SIG-M5 (cell line): ENCODE measurements at places on chromosomes 5 and 9.

DNA sequence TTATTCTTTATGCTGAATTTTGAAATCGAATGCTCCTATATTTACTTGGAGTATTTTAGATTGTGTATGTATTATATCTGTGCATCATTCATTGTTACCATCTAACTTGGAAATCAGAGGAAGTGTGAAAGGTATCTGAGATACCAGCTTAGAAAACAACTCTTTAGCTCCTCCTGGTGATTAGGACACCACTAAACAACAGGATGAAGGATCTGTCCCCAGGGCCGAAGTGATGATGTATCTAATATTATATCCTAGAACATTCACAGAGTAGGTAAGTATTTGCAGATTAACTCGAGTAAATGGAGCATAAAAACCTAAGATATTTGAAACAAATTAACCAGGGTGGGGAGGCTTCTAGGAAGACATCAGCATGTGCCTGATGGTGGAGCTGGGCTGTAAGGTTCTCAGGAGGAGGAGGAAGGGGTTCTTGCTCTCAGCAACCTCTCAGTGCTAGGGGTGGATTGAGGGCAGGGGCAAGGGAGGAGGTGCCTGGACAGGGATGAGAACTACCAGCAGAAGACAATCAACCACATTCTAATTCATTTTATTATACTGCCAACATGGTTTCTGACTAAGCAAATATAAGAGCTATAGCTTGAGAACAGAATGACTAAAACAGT, 2.6 kb upstream of the NFIL3 start:
- no peak for DNase-seq

DNA sequence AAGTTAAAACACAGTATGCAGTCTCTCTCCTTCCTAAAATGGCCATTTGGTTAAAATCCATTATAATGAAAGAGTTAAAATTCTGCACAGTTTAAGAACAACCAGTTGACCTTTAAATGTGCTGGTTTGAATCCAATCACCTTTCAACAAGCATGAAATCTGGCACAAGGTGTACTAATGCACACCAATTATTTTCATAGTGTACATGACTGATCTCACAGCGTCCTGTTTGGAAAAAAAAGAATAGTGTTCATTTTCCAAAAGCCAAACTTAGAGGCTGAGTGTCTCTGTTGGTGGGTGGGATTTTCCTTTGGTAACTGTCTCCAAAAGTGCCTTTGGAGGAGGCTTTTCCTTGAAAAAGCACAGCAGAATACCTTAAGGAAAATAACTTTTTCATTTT, 180.6 kb downstream of the DEPDC1B start:
- no peak for DNase-seq

- DNase-seq, result no peak
Observed at GRCh38 chr9:73206851-73207250, 55.2 kb downstream of the ANXA1 start.

GRCh38 chr9:70362952-70363351, 51.5 kb downstream of the KLF9 start:
- DNase-seq, result no peak

DNA sequence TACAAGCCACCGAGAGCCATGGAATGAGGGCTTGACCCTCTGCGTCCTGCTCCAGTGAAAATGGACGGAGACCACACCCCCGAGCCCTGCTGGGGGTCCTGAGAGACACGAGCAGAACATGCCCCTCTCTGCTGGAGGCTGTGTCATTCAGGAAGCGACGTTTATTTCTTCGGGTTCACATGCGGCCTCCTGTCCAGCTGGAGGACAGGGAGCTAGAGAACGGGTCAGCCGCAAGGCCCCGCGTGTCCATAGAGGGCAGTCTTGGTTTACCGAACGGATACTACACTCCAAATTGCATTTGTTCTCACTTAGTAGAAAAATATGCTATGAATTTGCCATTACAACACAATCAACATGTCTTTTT, 36.1 kb downstream of the MRPL36 start:
- no peak for DNase-seq

DNA sequence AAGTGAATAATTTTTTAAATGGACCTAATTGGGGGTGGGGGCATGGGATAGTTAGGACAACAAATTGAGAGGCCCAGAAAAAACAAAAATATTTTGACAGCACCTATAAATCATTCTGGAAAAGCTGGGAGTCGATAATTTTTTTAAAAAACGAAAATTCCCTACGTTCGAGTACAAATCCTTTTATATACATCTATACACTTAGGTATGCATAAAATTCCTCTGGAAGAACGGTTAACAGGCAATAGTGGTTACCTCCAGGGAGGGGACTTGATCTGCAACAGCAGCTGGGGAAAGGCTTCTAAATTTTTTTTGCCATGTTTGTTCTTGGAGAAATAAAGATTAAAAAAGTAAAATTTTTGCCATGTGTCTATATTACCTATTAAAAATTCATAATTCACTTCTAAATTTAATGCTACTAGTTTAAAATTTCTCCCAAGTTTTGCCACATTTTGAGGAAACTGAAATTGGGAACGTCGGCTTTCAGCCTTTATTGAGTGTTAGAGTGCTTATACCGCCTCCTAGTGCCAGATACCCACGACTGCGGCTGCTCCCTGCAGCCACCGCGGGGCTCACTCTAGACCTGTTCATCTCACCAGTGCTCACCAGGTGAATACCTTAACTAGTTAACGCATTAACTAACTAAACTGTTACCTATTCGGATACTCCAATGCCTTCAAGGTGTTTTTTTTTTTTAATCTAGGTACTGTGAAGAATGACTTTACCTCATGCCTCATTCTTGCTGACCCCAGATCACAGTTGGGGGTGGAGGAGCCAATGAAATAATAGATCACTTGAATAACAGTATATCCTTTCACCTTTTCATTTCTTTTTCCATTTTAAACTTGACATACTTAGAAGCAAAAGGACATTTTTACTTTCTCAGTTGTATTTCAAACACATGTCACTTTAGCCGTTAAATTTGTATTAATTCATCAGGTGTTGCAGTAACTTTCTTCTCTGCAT, 1.8 kb upstream of the BHMT start:
- DNase-seq, result no peak

- no peak for DNase-seq
Observed at GRCh38 chr5:14208071-14209021, 65.2 kb downstream of the TRIO start.

- peak; percentile 54 for DNase-seq
Observed at GRCh38 chr9:112858625-112859147, 32.0 kb downstream of the SLC46A2 start.

- peak; percentile 47 for DNase-seq
Observed at GRCh38 chr5:170307575-170308465, 10.2 kb upstream of the LCP2 start.

- DNase-seq, result no peak
Observed at GRCh38 chr5:79069488-79070349, at the start of the genes BHMT2 and DMGDH. Gene BHMT2, plus strand, starts transcription at chr5:79069767. Its CDS starts 16 bp downstream, at chr5:79069783. Gene DMGDH, minus strand, starts transcription at chr5:79069674. Its CDS starts 54 bp downstream, at chr5:79069620.

DNA sequence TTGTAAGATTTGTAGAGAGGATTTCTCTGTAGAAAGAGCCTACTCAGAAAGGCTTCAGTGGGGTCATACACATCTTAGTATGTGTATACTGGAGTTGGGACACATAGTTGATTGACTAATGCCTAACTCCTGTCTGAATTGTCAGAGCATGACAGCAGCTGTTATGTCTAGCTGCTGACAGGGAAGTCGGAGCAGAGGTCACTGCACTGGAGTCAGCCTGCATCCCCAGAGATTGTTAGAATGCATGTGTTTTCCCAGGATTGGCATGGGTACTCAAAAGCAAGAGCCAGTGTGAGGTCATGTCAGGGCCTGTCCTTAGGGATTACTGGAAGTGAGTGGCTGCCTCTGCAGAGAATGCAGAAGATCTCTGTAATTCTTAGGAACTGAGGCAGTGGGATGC, 82.7 kb downstream of the ITGA1 start:
- no peak for DNase-seq

- no peak for DNase-seq
Observed at GRCh38 chr5:1732238-1732941, 67.2 kb downstream of the MRPL36 start.

DNA sequence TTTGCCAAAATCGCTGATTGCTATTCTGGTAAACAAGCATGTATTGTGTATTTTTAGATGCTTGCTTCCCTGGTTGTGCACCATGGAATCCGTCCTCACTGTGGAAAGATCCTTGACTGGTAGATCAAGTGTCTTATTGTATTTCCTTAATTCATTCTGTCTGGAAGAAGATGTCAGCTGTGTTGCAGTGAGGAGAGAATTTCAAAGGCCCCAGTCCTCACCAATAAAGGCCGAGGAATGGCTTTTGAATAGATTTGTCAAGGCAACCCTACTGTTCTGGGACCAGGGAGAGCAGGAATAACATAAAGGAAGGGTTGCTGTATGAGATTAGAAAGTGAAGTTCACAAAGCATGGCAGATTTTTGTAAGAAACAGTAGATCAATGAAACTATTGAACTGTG, 36.2 kb upstream of the POU5F2 start:
- DNase-seq, result no peak

GRCh38 chr9:33165263-33166151, 1.6 kb downstream of the B4GALT1 start:
- no peak for DNase-seq

DNA sequence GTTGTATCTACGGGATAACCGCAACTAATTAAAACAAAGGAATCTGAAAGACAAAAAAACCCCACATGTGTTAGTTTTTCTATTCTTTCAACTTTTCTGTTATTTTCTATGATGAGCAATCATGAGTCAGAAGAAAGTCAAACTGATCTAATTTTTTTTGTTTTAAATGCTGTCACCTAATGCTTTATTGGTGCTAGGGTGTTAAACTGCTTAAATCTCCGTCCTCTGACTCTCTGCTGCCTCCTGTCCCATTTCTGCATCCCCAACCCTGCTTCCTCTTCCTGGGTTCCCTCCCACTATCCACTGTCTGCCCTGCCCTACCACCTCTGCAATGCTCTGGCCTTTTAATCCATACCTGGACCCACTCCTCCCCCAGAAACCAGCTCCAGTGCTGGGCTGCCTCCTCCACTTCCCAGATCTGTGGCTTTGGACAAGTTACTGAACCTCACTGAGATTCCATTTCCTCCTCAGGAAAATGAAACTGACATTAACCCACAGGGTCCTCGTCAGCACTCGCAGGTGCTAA, 15.7 kb downstream of the PTPN3 start:
- no peak for DNase-seq

DNA sequence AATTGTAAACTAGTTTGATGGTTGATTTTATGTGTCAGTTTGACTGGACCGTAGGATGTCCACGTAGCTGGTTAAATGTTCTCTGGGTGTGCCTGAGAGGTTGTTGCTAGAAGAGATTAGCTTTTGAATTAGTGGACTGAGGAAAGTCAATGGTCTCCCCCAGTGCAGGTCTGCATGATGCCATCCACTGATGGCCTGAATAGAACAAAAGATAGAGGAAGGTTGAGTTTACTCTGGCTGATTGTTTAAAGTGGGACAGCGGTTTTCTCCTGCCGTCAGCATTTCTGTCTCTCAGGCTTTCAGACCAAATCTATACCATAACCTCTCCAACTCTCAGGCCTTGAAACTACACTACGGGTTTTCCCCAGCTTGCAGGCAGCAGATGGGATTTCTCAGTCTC, 899.2 kb upstream of the WWC1 start:
- no peak for DNase-seq

DNA sequence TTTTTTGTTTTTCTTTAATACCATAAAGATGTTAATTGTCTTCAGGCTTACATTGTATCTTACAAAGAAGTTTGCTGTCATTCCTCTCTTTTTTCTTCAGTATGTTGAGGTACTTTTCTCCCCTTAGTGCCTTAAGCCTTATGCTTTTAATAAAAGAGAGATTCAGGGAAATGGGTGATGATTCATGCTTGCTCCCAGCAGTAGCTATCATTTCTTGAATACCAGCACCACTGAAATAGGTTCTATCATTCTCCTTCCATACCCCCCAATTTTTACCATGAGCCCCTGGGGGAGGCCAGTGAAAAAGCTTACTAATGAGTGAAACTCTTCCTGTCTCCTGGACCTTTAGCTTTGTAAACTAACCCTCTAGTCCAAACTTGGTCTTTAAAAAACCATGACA, 165.0 kb downstream of the FBXL7 start:
- DNase-seq, result no peak

DNA sequence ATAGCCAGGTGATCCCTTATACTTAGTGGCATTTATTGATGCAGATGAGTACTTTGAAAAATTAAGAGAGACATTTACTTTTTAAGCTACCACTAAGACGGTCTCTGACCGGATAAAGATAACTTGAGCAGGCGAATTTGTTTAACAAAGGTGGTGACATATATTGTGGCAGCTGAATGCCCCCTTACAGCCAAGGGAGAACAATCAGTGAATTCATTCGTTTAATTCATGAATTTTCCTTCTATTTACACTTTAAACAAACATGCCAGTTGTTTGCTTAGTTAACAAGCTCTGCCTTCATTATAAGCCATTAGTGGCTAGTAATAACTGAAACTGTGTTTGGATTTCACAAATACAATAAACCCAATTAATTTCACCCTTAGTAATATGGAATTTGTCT, 187.1 kb downstream of the AOPEP start:
- DNase-seq, result no peak

GRCh38 chr9:73370053-73370452, 218.4 kb downstream of the ANXA1 start:
- no peak for DNase-seq

GRCh38 chr5:180084638-180085561, 13.3 kb upstream of the RNF130 start:
- no peak for DNase-seq

GRCh38 chr9:19411316-19411715, 2.5 kb downstream of the ACER2 start:
- DNase-seq, result no peak

GRCh38 chr9:71096421-71097108, 24.9 kb downstream of the TRPM3 start:
- DNase-seq, result no peak

- DNase-seq, result no peak
Observed at GRCh38 chr9:34520096-34520495, 2.7 kb downstream of the ENHO start.

- no peak for DNase-seq
Observed at GRCh38 chr5:103679873-103680272, 117.3 kb upstream of the NUDT12 start.

- no peak for DNase-seq
Observed at GRCh38 chr9:76906647-76906975, 697 bp upstream of the PRUNE2 start.

- DNase-seq, result no peak
Observed at GRCh38 chr5:14416621-14417275, 164.8 kb upstream of the OTULINL start.

- DNase-seq, result no peak
Observed at GRCh38 chr5:168404365-168404764, 81.9 kb upstream of the RARS1 start.

DNA sequence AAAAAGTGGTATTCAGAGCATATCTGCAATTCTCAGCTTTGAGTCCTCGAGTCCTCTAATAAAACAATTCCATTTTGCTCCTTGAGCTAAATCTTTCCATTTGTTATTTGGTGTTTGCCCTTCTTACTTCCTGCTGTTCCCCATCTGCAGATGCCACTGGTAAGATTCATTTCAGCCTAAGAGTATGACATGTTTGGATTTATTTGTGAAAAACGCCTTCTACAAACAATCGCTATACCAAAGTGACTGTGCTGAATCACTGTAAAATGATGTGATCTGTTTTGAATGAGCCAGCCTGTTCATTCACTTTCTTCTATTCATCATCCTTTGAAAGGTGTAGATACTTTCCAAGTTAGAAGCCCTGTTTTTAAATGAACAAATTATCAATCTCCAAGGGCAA, 27.7 kb downstream of the KCTD16 start:
- DNase-seq, result no peak

- no peak for DNase-seq
Observed at GRCh38 chr9:135552021-135552697, 6.2 kb downstream of the OBP2A start.

GRCh38 chr5:61600945-61601511, 269.0 kb downstream of the ZSWIM6 start:
- no peak for DNase-seq

GRCh38 chr9:93577975-93578682, 1.7 kb downstream of the PHF2 start:
- no peak for DNase-seq
